ENCODE measurements at places on chromosomes 1 and 21. TPM values are rescaled to one million over a fixed set of nuclear protein-coding genes. Genes with fewer than 3 reads are reported as not detected.
A peak's percentile ranks its signal among the peaks of the same experiment; 100 is the strongest.

SPRR2B gene
- total RNA-seq = not detected

KRTAP19-1 gene
- total RNA-seq = not detected

BCL10 gene
- 31.3 TPM for total RNA-seq

DNA sequence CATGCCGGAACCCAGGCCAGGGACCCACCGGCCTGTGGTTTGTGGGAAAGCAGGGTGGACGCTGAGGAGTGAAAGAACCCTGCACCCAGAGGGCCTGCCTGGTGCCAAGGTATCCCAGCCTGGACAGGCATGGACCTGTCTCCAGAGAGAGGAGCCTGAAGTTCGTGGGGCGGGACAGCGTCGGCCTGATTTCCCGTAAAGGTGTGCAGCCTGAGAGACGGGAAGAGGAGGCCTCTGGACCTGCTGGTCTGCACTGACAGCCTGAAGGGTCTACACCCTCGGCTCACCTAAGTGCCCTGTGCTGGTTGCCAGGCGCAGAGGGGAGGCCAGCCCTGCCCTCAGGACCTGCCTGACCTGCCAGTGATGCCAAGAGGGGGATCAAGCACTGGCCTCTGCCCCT is 18.5 kb downstream of the CSF1 start:
- peak; percentile 72 for DNase-seq

GRCh38 chr1:78715181-78715661 is 65.6 kb downstream of the IFI44 start:
- DNase-seq = peak; percentile 45

DNA sequence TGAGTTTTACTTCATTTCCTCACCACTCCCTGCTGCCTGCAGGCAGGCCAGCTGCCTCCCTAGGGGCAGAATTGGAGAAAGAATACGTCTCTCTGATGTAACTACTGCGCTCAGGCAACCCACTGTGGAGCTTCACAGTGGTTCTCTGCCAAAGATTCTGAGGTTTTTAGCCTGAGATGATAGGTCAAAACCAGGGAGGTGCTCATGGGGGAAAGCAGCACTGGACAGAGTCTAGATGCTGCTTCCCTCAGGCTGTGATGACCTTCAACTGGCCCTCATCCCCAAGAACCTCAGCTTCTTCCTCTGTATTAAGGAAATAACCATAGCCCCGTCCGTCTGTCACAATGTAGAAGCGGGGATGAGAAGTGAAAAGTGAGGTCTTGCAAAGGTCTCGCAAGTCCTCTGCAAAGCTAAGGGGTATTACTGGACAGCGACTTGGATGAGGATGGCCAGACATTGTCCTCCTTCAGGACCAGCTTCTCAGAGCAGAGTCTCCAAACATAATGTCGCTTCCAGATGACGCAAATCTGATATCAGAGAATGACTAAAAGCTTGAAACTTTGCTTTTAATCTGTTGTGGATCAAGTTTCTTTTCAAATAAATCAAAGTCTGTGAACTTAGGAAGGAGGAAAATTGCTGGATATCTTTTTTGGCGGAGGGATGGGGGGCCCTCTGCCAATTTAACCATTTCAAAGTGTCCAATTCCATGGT is 65.9 kb upstream of the ATP5PO start:
- no peak for DNase-seq

GRCh38 chr1:226637147-226637935 is 88.8 kb downstream of the STUM start:
- no peak for DNase-seq

- peak; percentile 58 for DNase-seq
Observed at GRCh38 chr1:12669529-12670068, 25.7 kb downstream of the AADACL4 start.
